ENCODE measurements at places on chromosomes 16 and 17.

- DNase-seq = no peak
These were observed 7.9 kb upstream of the SCNN1G start for GRCh38 chr16:23174622-23175021.

GRCh38 chr17:77891602-77892001 is 66.9 kb upstream of the TNRC6C start:
- no peak for DNase-seq

GRCh38 chr17:76538281-76538931 is 897 bp upstream of the CYGB start:
- no peak for DNase-seq

- DNase-seq = no peak
These were observed 24.9 kb upstream of the RHBDL3 start for GRCh38 chr17:32240750-32241149.

DNA sequence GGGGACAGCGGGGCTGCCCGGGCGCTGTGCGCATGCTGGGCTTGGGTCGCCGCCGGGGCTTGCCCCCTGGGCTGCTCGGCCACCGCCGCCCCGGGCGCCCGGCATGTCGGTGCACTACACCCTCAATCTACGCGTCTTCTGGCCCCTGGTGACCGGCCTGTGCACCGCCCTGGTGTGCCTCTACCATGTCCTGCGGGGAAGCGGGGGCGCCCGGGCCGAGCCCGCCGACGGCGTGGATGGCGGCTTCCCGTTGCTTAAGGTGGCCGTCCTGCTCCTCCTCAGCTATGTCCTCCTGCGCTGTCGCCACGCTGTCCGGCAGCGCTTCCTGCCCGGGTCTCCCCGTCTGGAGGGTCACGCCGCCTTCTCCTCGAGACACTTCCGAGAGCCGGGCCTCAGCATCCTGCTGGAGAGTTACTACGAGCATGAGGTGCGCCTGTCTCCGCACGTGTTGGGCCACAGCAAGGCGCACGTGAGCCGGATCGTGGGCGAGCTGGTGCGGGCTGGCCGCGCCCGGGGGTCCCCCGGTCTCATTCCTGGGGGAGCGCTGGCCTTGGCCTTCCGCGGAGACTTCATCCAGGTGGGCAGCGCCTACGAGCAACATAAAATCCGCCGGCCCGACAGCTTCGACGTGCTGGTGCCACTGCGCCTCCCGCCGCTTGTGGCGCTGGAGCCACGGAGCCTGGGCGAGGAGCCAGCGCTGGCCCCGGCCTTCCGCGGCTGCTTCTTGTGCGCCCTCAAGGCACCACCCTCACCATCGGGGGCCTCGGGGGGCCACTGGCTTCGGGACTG is 789 bp downstream of the ITPRIPL2 start:
- peak; percentile 55 for DNase-seq

- DNase-seq = no peak
These were observed 32.6 kb downstream of the RHOT1 start for GRCh38 chr17:32174889-32175288.

- DNase-seq = peak; percentile 40
These were observed 38.8 kb upstream of the ENPP7 start for GRCh38 chr17:79691931-79692330.

- no peak for DNase-seq
These were observed 74.1 kb downstream of the ABCC12 start for GRCh38 chr16:48081656-48082055.

GRCh38 chr16:71758293-71758760 is 33.8 kb upstream of the PHLPP2 start:
- peak; percentile 67 for DNase-seq

DNA sequence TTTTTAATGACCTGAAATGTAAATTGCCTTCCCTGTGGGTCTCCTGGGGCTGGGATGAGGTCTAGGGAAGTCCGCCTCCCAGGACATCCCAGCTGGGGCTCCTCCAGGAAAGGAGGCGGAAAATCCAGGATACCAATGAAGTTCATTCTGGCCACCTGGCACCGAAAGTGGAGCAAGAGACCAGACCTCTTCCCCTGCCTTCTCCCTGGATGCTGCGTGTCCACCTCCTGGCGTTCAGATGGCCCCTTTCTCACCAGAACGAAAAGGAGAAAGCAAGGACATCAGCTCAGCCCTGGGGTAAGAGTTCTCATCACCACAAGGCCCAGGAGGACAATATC is 20.4 kb downstream of the RBFOX3 start:
- no peak for DNase-seq

DNA sequence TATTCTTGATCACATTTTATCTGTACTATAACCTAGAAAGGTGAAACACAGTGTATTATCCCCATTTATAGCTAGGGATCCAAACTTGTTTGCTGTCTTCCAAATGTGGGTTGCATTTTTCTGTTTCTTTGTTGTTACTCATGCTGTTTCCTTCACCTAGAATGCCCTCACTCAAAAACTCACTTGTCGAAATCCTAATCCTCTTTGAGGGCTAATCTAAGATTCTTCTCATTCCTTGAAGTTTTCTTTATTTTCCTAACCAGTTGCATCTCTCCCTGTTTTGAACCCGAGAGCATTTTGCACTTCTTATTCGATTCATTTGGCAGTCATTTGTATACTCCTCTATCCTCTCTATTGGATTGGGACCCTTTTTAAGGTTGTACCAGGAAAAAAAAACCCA is 9.6 kb downstream of the CALCOCO2 start:
- DNase-seq = no peak

- no peak for DNase-seq
These were observed 13.0 kb upstream of the ZFP3 start for GRCh38 chr17:5065227-5065744.

GRCh38 chr16:75620326-75621169 is 2.5 kb downstream of the ADAT1 start:
- no peak for DNase-seq

DNA sequence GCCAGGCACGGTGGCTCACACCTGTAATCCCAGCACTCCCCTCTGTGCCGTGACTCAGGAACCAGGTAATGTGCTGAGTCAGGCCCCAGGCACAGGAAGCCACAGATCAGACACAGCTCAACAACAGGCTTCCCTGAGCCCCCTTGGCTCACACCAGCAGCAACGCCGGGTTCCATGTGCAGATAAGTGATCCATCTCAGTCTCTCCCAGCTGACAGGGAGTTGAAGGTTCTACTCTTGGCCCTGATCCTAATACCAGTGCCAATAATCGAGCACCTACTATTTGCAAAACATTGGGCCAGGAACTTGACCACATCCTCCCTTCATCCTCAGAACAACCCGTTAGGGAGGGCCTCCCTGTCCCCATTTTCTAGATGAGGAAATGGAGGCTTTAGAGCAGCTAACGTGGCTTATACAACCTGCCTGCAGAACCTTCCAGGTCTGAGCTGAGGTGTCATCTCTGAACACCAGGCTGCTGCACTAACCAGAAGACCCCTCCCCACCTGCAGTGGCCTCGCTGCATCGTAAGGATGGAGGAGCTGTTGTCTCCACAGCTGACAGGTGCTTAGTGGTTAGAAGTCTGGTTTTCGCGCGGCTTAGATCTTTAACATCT is 64.8 kb upstream of the AMZ2 start:
- DNase-seq = no peak

- no peak for DNase-seq
These were observed 98.9 kb downstream of the GRIN2A start for GRCh38 chr16:10083301-10083700.

DNA sequence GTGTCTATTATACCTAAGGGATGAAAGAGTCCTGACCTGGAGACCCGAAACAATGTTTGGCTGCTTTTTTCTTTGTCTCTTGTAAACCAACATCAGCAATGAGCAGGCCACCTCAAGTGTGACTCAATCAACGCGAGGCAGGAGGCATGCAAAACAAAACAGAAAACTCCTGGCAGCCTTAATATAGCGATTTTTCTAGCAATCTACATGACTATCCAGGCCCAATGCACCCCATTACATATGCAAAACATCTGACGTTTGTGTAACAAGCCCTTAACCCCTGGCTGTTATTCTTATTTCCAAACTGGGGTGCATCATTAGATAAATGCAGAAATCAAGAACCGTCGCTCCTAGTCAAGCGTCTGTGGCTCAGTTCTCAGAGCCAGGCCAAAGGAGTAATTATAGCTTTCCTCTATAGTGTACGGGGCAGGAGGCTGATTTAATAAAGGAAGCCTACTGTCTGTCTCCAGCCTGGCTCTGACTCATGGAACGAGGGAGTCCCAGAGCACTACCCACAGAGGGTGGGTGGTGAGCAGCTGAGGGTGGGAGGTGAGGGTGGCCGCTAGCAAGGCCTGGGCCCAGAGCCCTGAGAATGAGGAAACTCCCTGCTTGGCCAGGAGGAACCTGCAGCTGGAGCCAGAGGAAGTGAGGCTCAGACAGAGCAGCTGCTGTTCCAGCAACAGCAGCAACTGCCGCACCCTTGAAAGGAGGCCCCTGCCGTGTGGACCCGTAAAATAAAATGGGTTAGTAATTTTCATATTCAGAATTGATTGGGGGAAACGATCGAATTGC is 43.9 kb downstream of the CHD9 start:
- DNase-seq = peak; percentile 56

DNA sequence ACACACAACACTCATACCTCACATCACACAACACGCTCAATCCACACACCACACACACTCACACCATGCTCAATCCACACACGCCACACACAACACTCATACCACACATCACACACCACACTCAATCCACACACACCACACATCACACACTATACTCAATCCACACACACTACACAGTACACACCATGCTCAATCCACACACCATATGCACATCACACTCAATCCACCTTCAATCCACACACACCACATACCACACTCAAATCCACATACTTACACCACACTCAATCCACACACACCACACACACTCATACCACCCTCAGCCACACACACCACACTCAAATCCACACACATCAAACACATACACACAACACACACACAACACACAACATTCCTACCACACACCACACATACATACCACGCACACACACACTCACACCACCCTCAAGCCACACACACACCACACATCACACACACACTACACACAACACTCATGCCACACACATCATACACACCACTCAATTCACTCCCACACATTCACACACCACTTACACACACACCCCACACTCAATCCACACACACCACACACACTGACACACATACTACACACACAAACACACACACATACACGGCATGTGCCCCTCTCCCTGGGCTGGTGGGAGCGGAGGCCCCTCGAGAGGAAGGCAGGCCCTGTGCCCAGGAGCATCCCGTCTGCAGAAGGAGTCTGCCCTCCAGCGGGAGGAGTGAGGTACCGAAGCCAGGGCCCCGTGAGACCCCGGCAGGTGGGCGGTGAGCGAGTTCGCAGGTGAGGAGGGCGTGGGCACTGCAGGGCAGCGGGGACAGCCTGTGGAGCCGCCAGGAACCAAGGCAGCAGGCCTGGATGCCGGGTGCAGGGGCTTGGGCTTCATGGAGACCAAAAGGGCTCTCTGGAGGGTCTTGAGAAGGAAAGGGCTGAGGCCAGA is 33.1 kb upstream of the RPTOR start:
- DNase-seq = no peak

DNA sequence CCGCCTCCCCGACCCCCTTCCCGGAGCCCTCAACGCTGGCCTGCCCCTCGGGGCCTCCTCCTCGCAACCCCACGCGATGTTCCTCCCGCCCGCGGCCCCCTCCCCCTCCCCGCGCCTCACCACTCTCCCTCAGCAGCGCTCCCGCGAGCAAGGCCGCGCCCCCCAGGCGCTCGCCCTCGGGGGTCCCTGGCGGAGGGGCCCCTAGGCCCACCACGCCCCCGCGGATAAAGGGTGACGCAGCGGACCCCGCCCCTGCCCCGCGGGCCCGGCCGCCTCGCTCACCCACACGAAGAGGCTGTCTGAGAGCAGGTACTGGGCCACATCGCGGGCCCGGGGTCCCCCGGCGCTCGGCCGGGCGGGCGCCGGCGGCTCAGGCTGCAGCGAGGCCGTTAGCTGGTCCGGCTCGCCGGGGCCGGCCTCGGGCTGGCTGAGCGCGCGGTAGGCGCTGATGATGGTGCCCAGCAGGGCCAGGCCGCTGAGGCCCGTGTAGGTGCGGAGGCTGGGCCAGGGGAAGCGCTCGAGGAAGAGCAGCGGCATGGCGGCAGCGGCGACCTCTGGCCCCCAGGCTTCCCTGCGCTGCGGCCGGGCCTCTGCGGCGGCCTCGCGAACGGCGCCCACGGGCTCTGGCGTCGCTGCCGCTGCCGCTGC is 430 bp downstream of the AMFR start:
- DNase-seq = peak; percentile 8

DNA sequence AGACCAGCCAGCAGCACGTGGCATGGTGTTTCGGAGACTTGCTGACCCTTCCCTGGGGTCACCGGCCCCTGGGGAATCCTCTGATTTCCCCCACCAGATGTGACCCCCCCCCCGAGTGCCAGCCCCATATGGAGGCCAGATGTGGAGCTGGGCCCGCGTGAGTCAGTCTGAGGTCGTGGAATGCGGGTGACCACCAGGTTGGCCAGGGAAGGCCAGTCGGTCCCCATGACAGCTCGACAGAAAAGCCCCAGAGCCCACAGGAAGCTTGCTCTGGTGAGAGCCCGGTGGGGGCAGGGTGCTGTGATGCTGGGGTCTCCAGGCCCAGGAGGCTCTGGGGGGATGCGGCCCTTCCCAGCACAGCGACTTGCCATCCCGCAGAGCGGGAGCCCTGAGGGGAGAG is 209.0 kb downstream of the NTN1 start:
- no peak for DNase-seq

- DNase-seq = no peak
These were observed 21.8 kb downstream of the CLEC16A start for GRCh38 chr16:10966129-10966528.

DNA sequence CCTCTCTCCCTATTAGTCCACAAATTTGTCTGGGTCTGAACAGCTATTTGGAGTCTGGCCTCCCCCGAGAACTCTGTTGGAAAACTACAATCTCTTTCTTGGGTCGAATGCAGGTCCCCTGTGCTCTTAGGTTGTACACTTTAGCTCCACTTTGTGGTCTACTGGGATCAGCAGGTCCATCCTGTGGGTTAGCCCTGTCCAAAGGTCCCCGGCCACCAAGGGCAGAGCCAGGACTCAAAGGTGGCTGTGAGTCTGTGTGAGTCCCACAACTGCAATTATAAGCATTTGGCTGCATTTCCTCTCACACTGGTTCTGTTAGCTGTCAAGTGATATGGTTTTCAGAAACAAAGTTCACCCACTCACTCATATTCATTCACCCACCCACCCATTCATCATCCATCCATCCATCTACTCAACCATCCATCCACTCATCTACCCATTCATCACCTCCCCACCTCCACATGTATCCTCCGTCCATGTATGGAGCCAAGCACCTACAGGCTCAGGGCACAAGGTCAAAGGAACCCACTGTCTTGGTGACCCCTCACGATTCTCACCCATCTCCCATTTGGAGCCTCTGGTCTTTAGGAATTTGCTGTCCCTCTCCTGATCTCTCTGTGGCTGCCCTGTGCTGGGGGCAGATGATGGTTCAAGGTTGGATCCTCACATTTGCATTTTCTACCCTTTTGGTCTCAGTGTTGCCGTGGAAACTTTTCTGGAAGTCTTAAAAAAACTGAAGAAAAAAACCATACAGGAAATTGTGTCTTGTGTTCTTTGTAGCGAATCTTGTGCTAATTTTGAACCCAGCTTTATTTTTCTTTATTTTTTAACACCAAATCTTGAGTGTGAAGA is 45.8 kb downstream of the IRF8 start:
- no peak for DNase-seq

GRCh38 chr16:87674419-87674818 is 72.1 kb downstream of the JPH3 start:
- DNase-seq = no peak

GRCh38 chr17:66541461-66542128 is 239.2 kb downstream of the PRKCA start:
- DNase-seq = no peak

GRCh38 chr17:74842146-74842598 is 17.5 kb downstream of the GRIN2C start:
- DNase-seq = no peak
